SW480 (cell line): ENCODE measurements at places on chromosomes 13 and 19.

DNA sequence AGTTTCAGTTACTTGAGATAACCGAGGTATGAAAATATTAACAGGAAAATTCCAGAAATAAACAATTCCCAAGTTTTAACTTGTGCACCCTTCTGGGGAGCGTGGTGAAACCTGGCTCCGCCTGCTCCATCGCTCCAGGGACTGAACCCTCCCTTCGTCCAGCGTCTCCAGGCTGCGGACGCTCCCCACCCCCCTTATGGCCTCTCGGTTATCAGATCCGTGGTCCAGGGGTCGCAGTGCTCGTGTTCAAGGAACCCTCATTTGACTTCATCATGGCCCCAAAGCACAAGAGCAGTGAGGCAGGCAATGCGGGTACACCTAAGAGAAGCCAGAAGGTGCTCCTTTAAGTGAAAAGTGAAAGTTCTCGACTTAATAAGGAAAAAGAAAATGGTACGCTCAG is 71.1 kb downstream of the ATP11A start:
- DNase-seq: no peak

- peak; percentile 34 for DNase-seq
These were observed 598.6 kb upstream of the PCDH20 start for GRCh38 chr13:62014299-62014698.

GRCh38 chr19:54137699-54138488 is at the start of gene CNOT3:
TSS of gene CNOT3 (plus strand) at chr19:54137762. CDS start at chr19:54142979, 5,217 bp downstream.
- DNase-seq: no peak

GRCh38 chr19:7907544-7907943 is 3.9 kb downstream of the MAP2K7 start:
- no peak for DNase-seq

DNA sequence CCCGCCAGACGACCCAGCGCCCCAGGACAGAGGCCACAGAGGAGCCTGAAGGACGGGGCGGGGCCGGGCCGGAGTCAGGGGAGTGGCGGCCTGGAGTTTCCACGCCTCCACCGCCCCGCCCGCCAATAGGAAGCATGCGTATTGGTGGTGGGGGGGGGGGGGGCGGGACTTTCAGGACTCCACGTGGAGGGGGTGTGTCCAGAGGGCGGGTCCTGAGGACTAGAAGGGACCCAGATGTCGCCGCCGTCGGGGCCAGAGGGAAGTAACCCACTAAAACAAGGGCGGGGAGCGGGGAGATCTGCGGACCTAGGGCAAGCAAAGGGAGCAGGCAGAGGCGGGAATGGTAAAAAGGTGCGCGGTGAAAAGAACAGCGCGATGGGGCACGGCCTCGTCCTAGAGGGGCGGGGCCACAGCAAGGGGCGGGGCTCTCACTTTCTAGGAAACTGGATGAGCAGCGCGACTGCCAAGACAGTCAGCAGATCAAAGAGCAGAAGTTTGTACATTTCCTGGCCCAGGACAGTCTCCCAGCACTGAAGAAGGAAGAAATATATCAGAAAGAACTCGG is 2.8 kb upstream of the LENG1 start:
- peak; percentile 91 for DNase-seq

- no peak for DNase-seq
These were observed 1.7 kb downstream of the ITM2B start for GRCh38 chr13:48234566-48235340.

- peak; percentile 51 for DNase-seq
These were observed 25.3 kb upstream of the MEDAG start for GRCh38 chr13:30880856-30881155.

DNA sequence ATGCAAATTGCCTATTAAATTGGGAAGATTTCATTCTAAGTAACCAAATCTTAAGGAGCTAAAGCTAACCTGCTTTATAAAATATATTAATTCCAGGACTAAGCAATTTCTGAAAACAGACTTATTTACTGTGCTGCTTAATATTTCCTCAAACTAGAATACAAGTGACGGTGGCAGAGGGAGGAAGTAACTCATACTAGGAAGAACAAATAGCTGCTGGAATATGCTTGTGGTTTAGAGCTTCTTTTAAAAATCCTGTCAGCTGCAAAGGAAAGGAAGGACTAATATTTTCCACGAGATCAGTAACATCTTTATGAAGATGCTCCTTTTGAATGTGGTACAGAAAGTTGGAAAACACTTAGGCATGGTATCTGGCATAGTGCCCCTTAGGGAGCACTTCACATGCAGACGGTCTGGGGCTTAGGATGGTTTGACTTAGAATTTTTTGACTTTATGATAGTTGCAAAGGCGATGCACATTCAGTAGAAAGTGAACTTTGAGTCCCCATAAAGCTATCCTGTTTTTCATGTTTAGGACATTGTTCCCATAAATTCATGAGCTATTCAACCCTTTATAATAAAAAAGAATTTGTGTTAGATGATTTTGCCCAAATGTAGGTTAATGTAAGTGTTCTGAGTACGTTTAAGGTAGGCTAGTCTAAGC is 3.4 kb upstream of the HNRNPA1L2 start:
- DNase-seq: no peak

DNA sequence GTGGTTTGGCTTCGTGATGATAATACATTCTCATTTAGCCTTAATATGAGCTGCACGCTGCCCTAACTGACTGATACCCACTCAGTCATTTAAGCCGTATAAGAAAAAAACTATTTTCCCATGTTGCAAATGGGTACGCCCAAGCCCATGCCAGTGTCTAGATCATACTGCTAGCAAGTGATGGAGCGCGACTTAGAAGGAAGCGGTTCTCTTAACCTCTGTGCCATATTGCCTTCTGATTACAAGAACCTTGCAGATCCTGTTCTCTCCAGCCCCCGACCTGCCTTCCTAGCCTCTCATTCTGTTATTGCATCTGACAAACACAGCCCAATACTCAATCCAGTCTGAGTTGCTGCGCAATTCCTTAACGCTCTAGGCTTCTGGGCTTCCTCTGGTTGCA is 603 bp downstream of the GPALPP1 start:
- peak; percentile 8 for DNase-seq

DNA sequence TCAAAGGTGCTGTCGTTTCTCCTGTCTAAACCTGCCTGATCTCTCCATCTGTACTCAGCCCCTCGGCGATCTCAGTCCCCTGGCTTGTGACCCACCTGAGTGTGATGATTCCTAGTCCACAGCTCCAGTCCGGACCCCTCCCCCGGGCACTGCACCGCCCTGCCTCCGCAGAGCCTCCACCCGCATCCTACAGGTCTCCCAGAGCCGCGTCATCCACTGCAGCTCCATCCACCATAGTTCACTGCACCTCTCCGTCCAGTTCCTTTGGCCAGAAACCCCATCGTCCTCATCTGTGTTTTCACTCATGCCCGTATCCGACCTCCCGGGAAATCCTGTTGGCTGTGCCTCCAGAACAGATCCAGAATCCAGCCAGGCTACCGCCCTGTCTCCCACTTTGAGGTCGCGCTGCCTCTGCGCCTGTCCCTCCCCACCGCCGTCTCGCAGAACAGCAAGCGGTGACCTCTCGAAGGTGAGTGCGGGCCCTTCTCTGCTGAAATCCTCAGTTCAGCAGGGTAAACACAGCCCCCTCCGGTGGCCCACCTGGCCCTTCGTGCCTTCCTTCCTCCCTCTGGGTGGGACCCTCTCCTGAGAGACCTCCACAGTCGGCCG is 51.9 kb upstream of the MCF2L start:
- DNase-seq: no peak

DNA sequence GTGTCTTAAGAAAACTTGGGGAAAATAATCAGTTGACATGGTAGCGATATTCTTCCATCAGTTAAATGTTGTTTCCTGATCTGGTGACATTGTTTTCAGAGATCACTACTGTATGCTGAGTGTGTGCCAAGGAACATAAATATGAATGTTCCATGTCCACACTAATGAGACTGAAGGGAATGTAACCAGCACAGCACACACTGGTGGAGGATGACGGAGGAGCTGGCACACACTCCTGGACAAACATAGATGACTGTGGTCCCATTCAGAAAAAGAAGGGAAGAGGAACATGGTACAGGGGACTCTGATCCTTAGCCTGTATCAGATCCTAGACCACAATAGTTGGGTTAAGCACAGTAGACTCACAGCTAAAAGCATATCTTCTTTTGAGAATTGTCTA is 574.8 kb downstream of the MYO16 start:
- DNase-seq: no peak

DNA sequence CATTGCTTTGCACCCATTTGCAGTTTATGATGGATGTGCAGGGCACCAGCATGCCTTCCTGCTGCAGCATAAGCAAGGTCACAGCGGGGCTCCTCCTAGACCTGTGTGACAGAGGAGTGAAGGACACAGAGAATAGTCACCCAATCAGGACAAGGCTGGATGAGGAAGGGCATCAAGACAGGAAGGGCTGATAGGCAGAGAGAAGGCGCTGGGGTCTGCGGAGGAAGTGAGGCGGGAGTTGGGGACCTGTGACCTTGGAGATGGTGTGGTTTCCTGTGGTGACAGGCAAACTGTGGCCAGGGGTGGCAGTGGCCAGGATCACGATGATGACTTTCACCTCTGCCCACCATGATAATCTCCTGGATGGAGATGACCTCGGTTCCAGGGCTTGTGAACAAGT is 16.4 kb upstream of the KCTD15 start:
- no peak for DNase-seq

DNA sequence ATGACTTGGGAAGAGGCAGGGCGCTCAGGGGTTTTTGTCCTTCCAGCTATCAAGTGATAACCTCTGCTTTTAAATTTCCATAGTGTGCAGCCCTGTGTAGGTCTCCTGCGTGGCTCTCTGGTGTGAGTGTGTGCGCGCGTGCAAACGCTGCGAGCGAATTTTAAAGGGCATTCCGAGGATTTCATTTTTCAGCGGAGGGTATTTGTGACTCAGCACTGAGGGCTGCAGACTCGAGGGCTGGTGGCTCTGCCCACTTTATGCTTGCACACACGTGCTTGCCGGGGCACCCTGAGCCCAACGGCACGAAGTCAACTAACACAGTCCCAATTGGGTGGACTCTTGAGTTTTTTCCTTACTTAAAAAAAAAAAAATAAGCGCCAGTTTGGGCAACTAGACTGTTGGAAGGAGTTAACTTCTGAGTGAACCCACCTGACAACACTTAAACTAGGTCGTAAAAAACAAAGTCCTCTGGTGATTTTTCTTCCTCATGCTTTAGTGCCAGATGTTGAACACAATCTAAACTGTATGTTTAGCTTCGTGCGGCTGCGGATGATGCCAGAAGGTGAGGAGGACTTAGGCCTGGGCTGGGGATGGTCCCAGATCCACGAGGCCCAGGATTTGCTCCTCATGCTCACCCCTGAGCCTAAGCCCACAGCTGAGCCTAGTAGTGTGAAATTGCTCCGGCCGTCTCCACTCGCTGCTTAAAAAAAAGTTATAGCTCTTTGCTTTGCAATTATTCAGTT is 2.1 kb downstream of the FGF9 start:
- peak; percentile 65 for DNase-seq

GRCh38 chr19:4409123-4409933 is 6.9 kb downstream of the CHAF1A start:
- no peak for DNase-seq

DNA sequence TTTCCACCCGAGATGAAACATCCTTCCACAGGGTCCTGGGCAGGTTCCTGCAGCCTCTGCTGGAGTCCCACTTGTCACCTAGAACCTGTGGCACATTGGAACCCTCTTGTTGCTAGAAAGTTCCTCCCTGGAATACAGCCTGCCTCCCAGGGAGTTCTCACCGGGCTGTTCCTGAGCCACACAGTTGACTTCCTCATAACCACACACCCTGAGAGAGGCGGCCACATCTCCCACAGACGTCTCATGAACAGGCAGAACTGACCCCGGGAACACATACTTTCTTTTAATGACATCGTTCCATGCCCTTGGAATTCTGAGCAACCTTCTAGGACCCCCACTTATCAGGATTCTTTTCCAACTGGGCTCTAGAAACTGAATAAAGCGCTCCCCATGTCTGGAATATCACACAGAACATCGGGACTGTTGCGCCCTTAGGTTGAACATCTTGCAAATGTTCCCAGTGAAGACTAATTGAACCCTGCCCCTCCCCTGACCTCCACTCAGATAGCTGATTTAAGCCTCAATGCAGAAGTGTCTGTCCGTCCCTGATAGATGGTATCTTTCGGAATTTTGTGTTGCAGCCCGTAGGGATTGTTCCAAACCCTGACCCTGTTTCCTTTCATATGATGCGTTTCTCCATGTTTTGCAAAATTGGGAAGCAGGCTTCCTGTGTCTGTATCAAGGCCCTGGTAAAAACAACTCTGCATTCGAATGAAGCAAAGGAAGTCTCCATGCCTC is 91.1 kb downstream of the RAB20 start:
- no peak for DNase-seq

DNA sequence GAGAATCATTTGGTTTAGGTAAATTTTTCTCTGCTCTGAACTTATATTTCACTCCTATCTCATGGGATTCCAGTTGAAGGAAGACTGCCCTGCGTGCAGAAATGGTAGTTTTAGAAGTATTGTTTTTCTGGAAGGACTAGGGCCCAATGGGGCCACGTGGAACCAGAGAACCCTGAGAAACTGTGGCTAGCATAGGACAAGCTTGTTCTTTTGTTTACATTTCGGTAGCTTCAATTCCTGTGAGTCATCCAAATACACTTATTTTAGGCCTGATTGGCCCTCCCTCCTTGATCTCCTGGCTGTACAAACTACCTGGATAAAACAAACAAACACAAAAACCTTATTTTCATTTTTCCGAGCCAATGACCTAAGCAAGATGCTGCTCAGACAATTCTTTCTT is 124.0 kb downstream of the ITGBL1 start:
- DNase-seq: peak; percentile 70

DNA sequence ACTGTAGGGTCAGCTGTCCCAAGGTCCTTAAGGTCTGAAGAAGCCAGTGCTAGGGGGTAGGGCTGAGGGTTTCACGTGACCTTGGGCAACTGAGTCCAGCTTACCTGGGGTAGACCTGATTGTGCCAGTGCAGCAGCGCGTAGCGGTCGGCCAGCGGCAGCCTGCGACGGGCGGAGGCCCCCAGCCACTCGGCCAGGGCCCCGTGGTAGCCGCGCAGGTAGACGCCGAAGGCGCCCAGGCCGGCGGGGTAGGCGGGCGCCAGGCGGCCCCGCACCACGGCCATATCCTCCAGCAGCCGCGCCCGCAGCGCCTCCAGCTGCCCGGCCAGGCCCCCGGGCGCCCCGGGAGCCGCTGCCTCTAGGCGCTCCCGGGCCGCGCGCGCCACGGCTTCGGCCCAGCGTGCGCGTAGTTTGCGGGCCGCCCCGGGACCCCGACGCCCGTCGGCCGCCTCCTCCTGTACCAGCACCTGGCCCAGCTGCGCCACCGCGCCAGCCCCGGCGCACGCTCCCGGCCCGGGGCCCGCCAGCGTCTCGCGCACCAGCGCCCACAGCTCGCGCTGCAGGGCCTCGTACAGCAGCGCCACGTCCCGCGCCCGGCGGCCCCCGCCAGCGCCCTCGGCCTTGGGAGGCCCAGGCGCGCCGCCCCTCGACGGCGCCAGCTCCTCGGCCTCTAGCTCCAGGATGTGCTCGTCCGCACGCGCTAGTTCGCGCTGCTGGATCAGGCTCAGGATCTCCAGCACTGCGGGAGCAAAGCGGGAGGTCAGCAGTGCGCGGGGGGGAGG is 10.9 kb downstream of the EXOC3L2 start:
- DNase-seq: no peak
